ENCODE measurements at places on chromosomes 5 and 9. TPM values are rescaled to one million over a fixed set of nuclear protein-coding genes. Genes with fewer than 3 reads are reported as not detected.

Gene VCAN
- 3,471 TPM for total RNA-seq

Gene PTGR1
- total RNA-seq = 62.7 TPM

Gene ROR2
- 0.13 TPM for total RNA-seq

Gene PCDHB14
- 1.1 TPM for total RNA-seq

Gene FCN1
- total RNA-seq = not detected

Gene ANGPTL2
- 56.7 TPM for total RNA-seq

Gene UGT3A2
- total RNA-seq = not detected

Gene ARHGEF39
- total RNA-seq = 0.44 TPM

Gene DENND4C
- 69.9 TPM for total RNA-seq

Gene PCDHGC5
- total RNA-seq = 3.4 TPM

Gene SNCAIP
- 0.93 TPM for total RNA-seq

Gene EFNA5
- 18.2 TPM for total RNA-seq

Gene ARAP3
- total RNA-seq = 3.9 TPM

Gene PTGES
- 4.4 TPM for total RNA-seq

Gene PPP6C
- 7.9 TPM for total RNA-seq

Gene PRR16
- total RNA-seq = 3.7 TPM

Gene SHLD3
- total RNA-seq = 3.0 TPM

Gene BNC2
- total RNA-seq = 12.3 TPM

Gene FAM151B
- total RNA-seq = 9.8 TPM

Gene CATSPER3
- 0.25 TPM for total RNA-seq

Measured in aortic smooth muscle cell (primary cell).